Esophagus muscularis mucosa (tissue), 4 donors: ENCODE measurements at places on chromosomes 5 and 9. TPM values are rescaled to one million over a fixed set of nuclear protein-coding genes. Genes with fewer than 3 reads are reported as not detected.

DNA sequence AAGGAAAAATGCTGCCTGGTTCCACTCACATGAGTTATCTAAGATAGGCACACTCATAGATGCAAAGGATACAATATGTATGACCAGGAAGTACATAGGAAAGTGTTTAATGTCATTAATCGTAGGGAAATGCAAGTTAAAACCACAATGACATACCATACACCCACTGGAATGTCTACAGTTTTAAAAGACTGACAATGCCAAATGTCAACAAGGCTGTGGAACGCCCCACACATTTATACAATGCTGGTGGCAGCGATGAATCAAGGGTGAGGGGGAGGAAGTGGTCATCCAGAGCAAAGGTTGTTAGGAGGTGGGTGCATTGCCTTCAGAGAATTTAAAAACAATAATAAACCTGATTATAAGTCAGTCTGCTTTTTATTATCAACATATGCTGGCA lies 437.8 kb downstream of the ARHGEF28 start:
- H3K27me3 ChIP-seq, result no peaks in the 10 kb centered on the region
- H3K4me1 ChIP-seq, result no peaks in the 10 kb centered on the region
- DNase-seq, result no peak
- H3K36me3 ChIP-seq, result no peaks in the 10 kb centered on the region

DNA sequence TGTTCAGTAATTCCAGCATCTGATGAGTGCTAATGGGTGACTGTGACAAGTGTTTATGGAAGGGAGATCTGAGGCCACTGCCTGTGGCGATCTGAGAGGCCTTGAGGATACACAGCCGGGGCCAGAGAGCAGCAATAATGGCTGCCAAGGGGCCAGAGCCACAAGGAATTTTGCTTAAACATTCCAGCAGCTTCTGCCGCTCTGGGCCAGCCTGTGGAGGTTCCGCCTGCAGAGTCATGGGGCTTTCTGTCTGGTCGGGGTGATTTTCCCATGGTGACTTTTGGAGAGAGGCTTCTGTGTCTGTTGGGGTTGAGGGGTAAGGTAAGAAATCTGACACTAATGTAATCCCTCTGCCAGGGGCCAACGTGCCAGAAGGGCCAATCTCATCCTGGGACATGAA lies 353.5 kb downstream of the ADAMTS6 start:
- no peak overlapping the region for H3K4me3 ChIP-seq
- DNase-seq, result no peak
- peak overlapping the region; percentile 78 for H3K27ac ChIP-seq
- H3K27me3 ChIP-seq, result no peaks in the 10 kb centered on the region

GRCh38 chr9:109737295-109737694 lies 42.7 kb upstream of the PALM2AKAP2 start:
- H3K27me3 ChIP-seq, result no peaks in the 10 kb centered on the region
- no peak overlapping the region for H3K4me3 ChIP-seq
- no peak overlapping the region for H3K27ac ChIP-seq
- DNase-seq, result no peak

DNA sequence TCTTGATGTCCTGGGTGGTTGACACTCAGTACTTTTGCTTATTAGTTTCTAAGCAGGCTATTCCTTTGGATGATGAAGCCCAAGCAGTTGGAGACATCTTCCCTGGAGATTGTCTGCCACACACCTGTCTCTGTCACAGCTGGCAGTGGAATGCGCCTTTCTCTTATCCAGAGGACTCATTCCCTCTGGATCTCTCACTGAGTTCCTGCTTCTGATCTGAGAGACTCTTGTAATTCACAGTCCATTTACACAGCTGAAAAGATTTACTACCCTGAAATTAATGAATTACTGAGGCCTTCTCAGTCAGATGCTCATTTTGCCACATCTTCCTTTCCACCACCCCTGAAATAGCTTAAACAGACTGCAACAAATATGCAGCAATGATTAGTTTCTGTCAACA lies 15.9 kb downstream of the TAL2 start:
- no peaks in the 10 kb centered on the region for H3K36me3 ChIP-seq
- no peak overlapping the region for H3K27ac ChIP-seq
- H3K4me3 ChIP-seq, result no peak overlapping the region
- H3K27me3 ChIP-seq, result no peaks in the 10 kb centered on the region

- peaks cover 57% of the 10 kb centered on the region for H3K4me1 ChIP-seq
- H3K27ac ChIP-seq, result no peak overlapping the region
- no peaks in the 10 kb centered on the region for H3K27me3 ChIP-seq
- no peak for DNase-seq
- no peaks in the 10 kb centered on the region for H3K36me3 ChIP-seq
- H3K4me3 ChIP-seq, result no peak overlapping the region
Observed at GRCh38 chr5:142874540-142874939, 104.4 kb downstream of the ARHGAP26 start.

- H3K27me3 ChIP-seq, result no peaks in the 10 kb centered on the region
- H3K4me1 ChIP-seq, result peaks cover 82% of the 10 kb centered on the region
- H3K27ac ChIP-seq, result peak overlapping the region; percentile 64
- no peak for DNase-seq
Observed at GRCh38 chr9:76655971-76656370, 108.3 kb upstream of the PCA3 start.

GRCh38 chr5:159030357-159030756 lies 69.4 kb downstream of the EBF1 start:
- no peaks in the 10 kb centered on the region for H3K36me3 ChIP-seq
- H3K4me3 ChIP-seq, result no peak overlapping the region
- H3K27me3 ChIP-seq, result no peaks in the 10 kb centered on the region
- peaks cover 8% of the 10 kb centered on the region for H3K4me1 ChIP-seq

DNA sequence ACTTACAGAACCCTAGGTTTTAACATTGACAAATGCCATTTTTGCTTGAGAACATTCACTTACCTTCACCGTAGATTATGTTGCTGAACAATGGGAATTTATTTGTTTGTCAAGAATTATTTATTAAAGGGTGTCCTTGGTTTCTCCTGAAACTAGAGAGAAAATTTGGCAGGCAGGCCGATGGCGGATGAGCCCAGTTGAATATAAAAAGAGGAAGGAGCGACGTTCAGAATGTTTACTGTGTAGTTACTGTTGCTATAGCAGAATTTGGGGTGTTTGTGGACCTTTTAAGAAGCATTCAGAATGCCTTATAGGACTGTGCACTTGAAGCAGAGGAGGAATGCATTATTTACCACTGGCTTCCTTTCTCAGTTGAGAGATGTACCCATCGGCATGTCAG lies 268.2 kb downstream of the CDH10 start:
- no peaks in the 10 kb centered on the region for H3K4me1 ChIP-seq
- H3K27me3 ChIP-seq, result no peaks in the 10 kb centered on the region
- no peak overlapping the region for H3K4me3 ChIP-seq
- no peak overlapping the region for H3K27ac ChIP-seq
- no peaks in the 10 kb centered on the region for H3K36me3 ChIP-seq

- H3K36me3 ChIP-seq, result no peaks in the 10 kb centered on the region
- H3K4me1 ChIP-seq, result peaks cover 11% of the 10 kb centered on the region
- H3K27me3 ChIP-seq, result no peaks in the 10 kb centered on the region
Observed at GRCh38 chr9:5834214-5834613, 1.3 kb upstream of the ERMP1 start.

DNA sequence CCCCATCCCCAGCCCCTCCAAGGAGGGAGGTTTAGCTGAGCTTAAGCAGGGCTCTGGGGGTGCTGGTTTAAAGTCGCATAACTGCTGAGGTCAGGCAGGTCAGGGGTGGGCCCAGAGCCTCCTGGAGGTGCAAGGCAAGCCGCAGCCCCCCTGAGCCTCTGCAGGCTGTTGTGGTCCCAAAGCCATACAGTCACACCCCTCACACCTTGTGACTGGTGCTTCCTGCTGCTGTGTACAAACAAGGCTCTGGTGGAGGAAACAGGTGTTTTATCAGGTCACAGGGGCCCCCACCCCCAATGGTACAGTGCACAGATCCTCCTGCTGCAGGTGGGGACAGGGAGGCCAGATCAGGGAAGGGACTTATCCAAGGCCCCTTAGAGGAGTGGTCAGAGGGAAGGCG lies 8.0 kb downstream of the TCF7 start:
- no peaks in the 10 kb centered on the region for H3K27me3 ChIP-seq
- DNase-seq, result no peak
- H3K4me1 ChIP-seq, result peaks cover 34% of the 10 kb centered on the region
- no peak overlapping the region for H3K4me3 ChIP-seq
- H3K27ac ChIP-seq, result no peak overlapping the region
- no peaks in the 10 kb centered on the region for H3K36me3 ChIP-seq

DNA sequence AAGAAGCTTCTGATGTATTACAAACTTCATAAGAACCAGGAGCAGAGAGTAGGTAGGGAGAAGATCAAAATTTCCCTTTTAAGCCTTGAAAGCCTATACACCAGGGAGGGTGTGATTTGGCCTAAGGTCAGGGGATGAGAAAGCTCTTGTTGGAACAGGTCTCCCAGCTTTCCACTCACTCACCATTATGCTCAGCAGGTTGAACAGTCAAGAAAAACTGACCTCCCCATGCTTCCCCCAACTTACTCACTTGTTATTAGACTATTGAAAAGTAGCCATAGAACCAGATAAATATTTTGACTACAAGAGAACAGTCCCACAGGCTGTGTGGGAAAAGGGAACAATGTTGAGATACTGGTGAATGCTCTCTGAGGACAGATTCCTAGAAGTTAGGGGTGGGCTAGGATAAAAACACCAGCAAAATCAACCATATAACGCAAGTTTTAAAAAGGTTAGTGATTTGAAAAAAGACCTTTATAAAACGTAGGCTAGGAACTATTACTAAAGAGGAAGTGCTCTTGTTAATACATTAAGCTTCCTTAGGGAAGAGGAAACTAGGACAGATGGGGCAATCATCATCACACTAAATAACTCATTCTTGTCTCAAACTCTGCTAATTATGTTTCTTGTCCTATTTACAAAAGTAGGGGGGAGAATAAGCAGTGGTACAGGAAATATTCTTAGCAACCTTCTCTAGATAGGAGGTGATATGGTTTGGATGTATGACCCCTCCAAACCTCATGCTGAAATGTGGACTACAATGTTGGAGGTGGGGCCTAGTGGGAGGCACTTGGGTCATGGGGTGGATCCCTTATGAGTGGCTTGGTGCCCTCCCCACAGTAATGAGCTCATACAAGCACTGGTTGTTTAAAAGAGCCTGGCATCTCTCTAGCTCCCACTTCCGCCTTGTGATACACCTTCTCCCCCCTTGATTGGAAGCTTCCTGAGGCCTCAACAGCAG lies 31.0 kb downstream of the PCDHGC5 start:
- DNase-seq, result no peak
- peaks cover 85% of the 10 kb centered on the region for H3K4me1 ChIP-seq
- peak overlapping the region; percentile 65 for H3K27ac ChIP-seq
- no peak overlapping the region for H3K4me3 ChIP-seq
- no peaks in the 10 kb centered on the region for H3K36me3 ChIP-seq

GRCh38 chr9:126240835-126241234 lies 85.8 kb upstream of the MVB12B start:
- H3K27ac ChIP-seq, result no peak overlapping the region
- no peak overlapping the region for H3K4me3 ChIP-seq
- DNase-seq, result peak; percentile 47
- no peaks in the 10 kb centered on the region for H3K27me3 ChIP-seq

Gene SPATA31A3
- total RNA-seq, result not detected

Gene COL23A1
- 1.8 TPM for total RNA-seq

Gene DDX46
- total RNA-seq, result 30.2 TPM
